Hematopoietic multipotent progenitor cell treated with erythropoietin and hydrocortisone succinate and interleukin-3 and kit ligand, for 8 days (in vitro differentiated cells): ENCODE measurements at places on chromosomes 12 and 14.

GRCh38 chr12:121034616-121035305, 4.3 kb downstream of the OASL start:
- DNase-seq: no peak

- DNase-seq: no peak
These were observed 23.5 kb downstream of the GPHB5 start for GRCh38 chr14:63295231-63295685.

DNA sequence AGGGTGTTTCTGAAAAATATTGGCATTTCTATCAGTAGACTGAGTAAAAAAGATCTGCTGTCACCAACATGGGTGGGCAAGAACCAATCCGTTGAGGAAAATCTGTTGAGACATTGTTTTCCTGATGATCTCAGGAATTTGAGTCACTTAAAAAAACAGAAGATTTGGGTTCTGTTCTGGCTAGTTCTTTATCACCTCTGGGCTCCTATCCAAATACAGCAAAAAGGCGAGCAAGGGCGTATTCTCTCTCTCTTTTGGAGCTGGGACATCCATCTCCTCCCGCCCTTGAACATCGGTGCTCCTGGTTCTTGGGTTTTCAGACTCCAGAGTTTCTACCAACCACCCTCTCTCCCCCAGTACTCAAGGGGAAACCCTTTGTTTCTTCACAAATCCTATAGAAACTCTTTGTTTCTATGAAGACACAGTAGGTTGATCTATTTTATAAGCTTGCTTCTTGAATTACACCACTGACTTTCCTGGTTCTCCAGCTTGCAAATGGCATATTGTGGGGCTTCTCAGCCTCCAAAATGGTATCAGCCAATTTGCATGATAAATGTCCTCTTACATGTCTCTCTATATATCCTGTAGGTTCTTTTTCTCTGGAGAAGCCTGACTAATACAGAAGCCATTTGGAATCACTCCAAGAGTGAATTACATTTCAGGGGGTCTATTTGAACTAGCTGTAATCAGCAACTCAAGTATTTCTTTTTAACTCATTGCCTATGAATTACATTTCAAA, 263.9 kb upstream of the TMTC1 start:
- DNase-seq: no peak

GRCh38 chr12:123106640-123107359, 44.1 kb downstream of the PITPNM2 start:
- peak; percentile 54 for DNase-seq

DNA sequence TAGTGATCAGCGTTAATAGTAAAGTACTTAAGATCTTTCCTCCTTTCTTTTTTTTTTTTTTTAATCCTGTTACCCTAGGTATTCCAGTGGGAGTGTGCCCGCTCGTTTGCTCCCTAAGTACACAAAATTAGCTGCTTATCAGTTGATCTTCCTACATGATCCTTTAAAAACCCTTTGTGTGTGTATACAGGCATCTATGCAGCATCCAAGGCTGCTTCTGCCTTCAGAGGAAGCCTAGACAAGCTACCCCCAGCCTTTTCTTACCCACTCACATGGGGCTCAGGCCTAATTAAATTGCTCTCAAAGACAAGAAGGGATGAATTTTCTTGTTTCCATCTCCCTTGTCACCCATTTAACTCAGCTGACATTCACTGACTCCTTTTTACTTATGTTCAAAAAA, 343.4 kb upstream of the LMO3 start:
- DNase-seq: no peak

- DNase-seq: peak; percentile 52
These were observed 24.1 kb downstream of the DMAC2L start for GRCh38 chr14:50335989-50336824.

GRCh38 chr12:132998741-132999140, 12.6 kb downstream of the ZNF26 start:
- no peak for DNase-seq

- DNase-seq: peak; percentile 87
These were observed 404.4 kb downstream of the FLRT2 start for GRCh38 chr14:85934123-85934885.

DNA sequence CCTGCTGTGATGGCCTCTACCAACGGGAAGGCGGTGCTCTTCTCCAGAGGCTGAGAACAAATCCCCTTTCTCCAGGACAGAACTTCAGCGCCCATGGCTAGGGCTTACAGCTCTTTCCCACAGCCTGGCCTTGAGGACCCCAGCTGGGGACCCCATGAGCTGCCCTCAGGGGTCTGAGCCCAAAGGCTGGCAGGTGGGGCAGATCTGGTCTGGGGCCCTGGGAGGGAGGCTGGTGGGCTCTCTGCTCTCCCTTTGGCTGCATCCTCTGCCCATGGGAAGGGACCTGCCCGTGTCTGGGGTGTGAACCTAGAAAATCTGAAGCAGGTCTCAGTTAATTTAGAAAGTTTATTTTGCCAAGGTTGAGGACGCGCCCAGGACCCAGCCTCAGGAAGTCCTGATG, 322.1 kb downstream of the ADGRD1 start:
- DNase-seq: no peak

DNA sequence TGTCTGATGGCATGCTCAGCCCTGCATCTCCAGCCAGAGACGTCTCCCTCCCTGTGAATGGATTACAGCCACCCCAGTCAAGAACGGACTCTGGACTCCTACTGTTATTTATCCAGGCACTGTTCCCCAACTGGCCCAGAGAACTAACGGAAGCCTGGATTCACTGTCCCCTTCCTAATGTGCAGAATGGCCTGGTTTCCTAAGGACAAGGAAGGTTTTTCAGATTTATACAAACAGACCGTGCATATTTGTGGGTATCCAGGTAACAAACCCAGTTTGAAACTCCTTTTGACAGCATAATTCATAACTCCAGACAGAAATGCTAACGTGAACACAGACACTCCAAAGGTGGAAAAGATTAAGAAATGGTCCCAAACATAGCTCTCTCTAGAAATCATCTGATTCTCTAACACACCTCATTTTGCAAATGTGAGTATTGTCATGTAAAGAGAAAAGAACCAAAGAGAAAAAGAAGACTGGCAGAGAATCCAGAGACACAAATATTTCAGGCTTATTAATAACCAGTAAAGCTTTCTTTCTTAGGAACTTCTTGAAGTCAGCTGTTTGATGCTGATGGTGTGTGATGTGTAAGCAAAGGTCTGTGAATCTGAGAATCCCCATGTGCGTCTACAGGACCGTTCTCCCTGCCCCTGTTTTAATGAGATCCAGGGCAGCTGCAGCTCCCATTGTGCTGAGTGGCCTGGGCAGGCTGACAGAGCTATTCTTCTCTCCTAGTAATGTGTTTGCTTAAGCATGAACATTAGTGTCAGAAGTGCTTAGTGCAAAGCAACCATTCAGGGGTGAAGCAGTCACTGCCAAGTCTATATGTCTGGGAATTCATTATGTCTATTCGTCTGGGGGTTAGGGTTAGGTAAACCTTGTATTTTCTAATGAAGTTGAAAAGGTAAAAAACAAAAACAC, 86.8 kb upstream of the HIF1A start:
- DNase-seq: no peak

GRCh38 chr14:26394150-26394810, 203.6 kb downstream of the NOVA1 start:
- no peak for DNase-seq

GRCh38 chr14:32015166-32015565, 61.9 kb upstream of the ARHGAP5 start:
- no peak for DNase-seq

DNA sequence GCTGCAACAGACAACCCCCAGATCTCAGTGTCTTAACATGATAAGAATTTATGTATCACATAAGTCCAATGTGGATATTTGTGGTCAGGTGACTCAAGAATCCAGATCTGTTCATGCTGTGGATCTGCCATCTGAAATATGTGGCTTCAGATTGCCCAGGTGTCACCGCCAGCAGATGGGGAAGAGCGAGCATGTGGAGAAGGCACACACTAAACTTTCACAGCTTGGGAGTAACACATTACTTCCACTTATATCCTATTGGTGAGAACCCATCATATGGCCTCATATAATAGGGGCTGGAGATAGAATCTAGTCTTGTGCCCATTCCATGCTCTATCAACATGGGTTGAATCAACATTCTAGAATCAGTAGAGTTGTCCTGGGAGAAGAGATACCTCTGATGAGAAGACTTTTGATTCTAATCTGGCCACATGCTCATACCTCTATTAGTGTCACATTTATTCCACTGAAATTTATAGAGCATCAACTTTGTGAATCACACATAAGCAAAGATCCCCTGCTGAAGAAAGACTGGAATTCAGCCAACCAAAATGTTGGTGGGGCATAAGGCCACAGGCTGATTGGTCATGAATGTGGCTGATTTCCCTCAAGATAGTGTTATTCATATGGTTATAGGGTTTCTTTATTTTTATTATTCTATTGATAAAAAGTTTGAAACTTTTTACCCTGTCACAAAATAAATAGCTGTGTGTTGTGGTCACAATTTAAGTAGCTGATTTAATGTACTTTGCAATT, 6.0 kb upstream of the CALCOCO1 start:
- no peak for DNase-seq

- peak; percentile 6 for DNase-seq
These were observed 43.8 kb downstream of the CCNK start for GRCh38 chr14:99524804-99525698.

GRCh38 chr14:62916551-62916950, 128.7 kb downstream of the KCNH5 start:
- no peak for DNase-seq

GRCh38 chr14:50417853-50418252, 21.2 kb upstream of the CDKL1 start:
- DNase-seq: no peak

GRCh38 chr12:29158115-29158763, 9.2 kb downstream of the FAR2 start:
- peak; percentile 28 for DNase-seq

- DNase-seq: no peak
These were observed 1.2 kb downstream of the KCNK13 start for GRCh38 chr14:90062822-90063539.

DNA sequence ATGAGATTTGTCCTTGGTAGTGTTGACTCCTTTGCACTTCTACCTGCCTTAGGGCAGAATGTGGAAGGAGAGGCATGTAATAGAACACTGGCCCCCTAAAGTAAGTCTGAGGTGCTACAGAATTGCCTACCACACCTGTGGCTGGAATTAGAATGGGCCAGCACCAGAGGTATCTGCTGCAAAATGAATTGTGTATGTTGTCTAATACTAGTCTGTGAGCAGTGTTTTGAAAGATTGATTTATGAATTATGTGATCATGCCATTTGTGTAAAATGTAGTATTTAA, 5.7 kb upstream of the STYX start:
- DNase-seq: no peak

DNA sequence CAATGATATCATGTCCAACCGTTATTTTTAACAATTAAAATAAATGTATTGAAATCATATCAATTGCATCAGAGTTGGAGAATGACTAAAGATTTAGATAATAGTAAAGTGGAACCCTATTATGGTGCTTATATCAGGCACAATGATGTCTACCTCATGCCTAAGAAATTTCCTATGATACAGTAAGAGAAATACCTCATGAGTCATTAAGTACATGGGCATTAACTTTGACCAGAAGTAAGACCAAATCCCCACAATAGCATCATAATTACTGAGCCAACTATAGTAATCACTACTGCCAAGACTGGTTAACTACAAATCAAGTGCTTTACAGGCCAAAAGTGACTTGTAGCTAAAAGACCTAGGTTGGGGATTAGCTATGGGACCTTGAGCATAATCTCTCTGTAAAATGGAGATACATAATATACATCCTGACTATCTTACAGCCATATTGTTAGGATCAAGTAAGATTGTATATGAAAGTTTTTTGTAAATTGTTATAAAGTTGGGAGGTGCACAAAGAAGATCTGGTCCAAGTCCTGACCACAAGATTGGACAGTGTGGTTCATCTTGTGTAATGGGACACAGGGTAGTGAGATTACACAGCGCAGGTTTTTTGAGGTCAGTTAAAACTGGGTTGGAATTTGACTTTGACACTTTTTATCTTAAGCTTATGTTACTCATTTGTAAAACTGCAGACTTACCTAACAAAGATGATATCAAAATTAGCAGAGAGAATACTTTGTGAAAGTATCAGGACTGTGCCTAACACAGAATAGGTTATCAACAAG, 60.5 kb downstream of the ERGIC2 start:
- DNase-seq: no peak

GRCh38 chr12:15806826-15807225, 17.6 kb upstream of the EPS8 start:
- no peak for DNase-seq

- DNase-seq: no peak
These were observed 12.4 kb upstream of the SLC6A12 start for GRCh38 chr12:226401-226800.

DNA sequence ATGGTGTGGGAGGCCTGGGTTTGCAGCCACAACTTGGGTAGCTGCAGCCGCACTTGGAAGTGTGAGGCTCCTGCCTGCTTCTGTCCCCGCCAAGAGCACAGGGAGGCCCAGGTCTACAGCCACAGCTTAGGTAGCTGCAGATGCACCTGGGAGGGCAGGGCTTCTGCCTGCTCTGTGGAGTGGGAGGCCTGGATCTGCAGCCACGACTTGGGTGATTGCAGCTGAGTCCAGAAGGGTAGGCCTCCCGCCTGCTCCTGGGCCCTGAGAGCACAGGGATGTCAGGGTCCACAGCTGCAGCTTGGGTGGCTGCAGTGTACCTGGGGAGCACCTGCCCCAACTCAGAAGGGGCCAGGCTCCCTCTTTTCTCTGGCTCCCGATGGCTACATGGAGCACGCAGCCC, 287.3 kb downstream of the AEBP2 start:
- no peak for DNase-seq

DNA sequence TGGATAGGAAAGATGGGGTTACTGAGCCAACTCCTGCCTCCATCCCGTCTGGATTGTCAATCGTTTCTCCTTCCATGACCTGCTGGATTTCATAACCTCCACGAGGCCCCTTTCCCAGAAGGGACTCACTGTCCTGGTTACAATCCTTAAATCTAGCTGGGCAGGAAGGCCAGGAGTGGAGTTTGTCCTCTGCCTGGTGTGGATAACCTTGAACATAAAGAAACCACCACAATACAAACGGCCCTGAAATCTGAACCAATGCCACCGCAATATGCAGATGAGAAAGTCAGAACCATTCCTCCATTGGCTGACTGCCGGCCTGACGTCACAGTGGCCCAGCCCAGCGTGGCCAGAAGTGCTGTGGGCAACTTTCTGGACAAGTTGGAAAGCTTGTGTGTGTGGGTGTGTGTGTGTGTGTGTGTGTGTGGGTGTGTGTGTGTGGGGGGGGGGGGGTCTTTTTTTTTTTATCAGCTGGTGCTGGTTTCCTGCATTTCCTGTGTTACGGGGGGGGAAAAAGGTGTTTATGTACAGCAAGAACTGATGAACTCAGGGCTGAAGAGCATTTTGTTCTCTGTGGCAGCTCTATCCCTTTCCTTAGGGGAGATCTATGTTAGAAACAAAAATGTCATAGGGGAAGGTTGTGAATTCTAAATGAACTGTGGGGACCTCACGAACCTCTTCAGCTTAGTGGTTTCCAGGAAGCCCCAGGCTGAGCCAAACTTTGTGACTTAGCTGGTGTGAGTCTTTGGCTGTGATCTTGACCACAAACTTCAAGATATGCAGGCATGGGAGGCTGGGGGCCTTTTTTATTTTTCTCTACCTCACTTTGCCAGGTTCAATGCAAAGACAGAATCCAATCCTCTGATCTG, 81.6 kb upstream of the MED13L start:
- DNase-seq: peak; percentile 91

GRCh38 chr12:67358781-67359338, 89.7 kb downstream of the CAND1 start:
- DNase-seq: no peak
